ENCODE measurements at places on chromosomes 3 and 15.

- no peak for DNase-seq
These were observed 296.6 kb upstream of the LMCD1 start for GRCh38 chr3:8204853-8205650.

DNA sequence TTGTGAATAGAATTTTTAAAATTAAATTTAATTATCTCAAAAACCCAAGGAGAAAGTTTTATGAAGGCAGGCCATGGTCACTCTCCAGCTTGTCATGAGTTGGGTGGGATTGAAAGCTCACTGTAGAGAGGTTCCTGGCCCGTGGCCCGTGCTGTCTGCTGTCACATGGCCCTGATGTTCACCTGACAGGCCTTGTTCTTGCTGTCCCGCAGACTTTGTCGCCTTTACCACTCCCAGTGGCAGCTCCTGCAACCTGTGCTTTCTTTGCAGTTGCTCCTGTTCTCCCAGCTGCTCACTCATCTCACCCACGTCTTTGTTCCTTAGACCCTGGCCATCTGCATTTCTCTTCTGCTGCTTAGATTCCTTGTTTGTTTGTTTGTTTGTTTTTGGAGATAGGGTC is 35.6 kb downstream of the DHX30 start:
- no peak for DNase-seq

- DNase-seq: no peak
These were observed 59.3 kb downstream of the NR1D2 start for GRCh38 chr3:24004171-24004938.

DNA sequence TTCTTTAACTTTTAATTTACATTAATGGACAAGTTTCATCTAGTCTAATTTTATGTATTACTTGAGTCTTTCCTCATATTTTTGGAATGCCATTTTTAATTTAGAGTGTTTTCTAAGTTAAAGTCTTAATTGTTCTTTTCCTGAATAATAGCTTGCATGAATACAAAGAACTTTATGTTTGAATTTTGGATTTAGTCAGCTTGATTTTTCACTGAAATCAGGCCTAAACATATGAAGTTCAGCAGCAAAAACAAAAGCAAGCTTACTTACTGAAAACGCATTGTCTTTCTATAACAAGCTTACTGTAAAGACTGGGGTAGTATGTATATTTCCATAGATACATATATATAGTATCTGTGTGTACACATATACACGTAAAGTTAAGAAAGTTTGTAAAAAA is 126.0 kb downstream of the ZBTB20 start:
- no peak for DNase-seq

DNA sequence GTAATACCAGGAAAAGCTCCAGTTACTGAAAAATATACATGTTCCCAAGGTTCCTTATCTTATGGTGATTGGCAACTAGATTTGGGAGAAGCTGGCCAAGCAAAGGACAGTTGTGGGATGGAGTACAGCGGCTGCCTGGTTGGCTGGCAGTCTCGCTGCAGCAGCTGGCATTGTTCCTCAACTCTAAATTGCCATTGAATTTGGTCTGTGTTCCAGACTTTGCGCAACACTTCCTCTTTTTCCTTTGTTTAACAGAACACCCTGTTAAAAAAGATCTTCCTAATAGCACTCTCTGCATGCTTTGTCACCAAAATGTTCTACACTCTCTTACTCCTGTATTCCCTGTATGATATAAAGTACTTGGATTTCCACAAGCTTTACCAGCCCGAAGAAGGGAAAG is 420.6 kb upstream of the RBMS3 start:
- DNase-seq: no peak

GRCh38 chr15:87401973-87402372 is 854.6 kb downstream of the NTRK3 start:
- no peak for DNase-seq

DNA sequence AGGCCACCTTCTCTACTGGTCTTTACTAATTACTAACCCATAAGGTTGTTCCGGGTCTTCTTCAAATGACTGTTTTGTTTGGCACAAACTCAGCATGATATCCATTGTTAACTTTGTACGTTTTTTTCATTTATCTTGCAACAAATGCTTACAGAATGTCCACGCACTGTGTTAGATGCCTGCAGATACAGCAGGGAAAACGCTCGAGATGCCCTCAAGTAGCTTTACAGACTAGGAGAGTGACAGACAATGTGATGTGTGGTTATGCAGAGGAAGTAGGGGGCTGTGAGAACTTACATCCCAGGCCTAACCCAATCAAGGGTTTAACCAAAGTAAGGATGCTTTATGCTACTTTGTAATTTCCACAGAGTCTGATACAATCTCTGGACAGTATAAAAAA is 949 bp upstream of the RFC4 start:
- DNase-seq: no peak

- no peak for DNase-seq
These were observed 232.0 kb upstream of the STT3B start for GRCh38 chr3:31300456-31301443.

GRCh38 chr3:721086-721485 is 371.7 kb upstream of the CNTN6 start:
- DNase-seq: no peak

DNA sequence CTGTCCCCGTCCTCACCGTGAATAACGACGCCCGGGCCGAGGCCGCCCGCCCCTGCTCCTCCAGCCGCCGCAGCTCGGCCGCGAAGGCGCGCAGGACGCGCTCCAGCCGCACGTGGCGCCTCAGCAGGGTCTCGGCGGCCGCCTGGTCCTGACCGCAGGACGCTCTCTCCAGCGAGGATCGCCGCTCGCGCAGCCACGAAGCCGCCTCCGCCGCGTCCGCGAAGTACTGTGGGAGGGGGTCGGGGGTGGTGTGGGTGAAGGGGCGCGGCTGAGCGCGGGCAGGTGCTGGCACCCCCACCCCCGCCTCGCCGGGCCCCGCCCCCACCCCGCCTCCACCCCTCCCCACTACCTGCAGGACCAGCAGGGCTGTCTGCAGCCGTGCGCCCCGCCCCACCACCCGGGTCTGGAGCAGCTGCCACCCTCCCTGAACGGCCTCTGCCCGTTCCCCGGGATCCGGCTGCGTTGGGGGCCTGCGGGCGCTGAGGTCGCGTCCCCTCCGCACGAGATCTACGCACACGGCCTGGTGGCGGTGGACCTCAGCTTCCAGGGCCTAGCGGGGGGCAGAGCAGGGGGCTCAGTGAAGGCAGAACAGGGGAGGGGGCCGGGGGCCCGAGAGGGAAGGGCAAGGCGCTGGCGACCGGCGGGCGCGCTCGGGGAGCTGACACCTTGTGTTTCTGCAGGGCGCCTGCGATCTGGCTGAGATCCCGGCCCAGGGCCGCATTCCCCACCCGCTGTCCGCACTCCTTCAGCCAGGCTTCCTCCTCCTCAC is 11.7 kb downstream of the SPTBN5 start:
- no peak for DNase-seq

DNA sequence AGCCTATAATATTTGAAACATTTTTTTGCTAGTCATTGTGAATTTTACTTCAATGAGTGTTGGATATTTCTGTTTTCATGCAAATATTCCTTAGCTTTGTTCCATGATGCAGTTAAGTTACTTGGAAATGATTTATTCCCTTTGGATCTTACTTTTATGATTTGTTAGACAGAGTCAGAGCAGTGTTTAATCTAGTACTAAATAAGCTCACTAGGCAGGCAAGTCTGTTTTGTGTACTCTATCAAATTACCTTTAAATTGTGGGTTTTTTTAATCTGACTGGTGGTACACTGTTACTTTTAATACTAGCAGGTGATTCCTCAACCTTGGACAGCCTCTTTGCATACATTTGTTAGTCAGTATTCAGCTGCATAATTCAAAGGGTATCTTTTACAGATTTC is 173.3 kb upstream of the MBNL1 start:
- no peak for DNase-seq

- no peak for DNase-seq
These were observed 52.0 kb downstream of the VPS8 start for GRCh38 chr3:184864000-184864399.

DNA sequence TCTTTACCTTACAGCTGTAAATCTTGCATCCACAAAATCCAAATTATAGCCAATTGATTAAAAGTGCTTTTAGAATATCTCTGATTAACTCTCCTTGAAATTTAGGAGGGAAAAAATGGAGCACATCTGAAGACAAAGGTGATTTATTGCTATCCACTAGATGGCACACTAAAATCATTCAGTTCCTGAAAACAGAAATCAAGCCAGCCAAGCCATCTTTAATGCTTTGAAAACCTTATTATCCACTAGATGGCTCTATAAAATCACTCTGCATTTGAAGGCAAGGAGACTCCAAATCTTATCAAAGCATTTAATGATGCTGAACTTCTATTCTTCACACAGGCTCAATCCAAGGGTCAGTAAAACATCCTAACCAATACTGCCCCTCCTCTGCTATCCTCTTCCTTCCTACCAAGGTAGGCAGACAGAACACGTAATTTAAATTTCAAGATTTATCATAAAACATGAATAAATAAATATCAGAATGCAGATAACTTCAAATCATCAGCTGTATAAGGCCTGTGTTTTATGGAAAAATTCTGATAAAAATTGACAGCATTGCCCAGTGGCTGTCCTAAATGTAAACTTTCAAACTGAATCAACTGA is 48.4 kb downstream of the GOLIM4 start:
- no peak for DNase-seq
